ENCODE measurements at places on chromosomes 4 and X.

- no peak for DNase-seq
Observed at GRCh38 chrX:144791298-144791697, 456.0 kb upstream of the SPANXN1 start.

GRCh38 chr4:125338814-125339213 is 24.1 kb downstream of the FAT4 start:
- no peak for DNase-seq

DNA sequence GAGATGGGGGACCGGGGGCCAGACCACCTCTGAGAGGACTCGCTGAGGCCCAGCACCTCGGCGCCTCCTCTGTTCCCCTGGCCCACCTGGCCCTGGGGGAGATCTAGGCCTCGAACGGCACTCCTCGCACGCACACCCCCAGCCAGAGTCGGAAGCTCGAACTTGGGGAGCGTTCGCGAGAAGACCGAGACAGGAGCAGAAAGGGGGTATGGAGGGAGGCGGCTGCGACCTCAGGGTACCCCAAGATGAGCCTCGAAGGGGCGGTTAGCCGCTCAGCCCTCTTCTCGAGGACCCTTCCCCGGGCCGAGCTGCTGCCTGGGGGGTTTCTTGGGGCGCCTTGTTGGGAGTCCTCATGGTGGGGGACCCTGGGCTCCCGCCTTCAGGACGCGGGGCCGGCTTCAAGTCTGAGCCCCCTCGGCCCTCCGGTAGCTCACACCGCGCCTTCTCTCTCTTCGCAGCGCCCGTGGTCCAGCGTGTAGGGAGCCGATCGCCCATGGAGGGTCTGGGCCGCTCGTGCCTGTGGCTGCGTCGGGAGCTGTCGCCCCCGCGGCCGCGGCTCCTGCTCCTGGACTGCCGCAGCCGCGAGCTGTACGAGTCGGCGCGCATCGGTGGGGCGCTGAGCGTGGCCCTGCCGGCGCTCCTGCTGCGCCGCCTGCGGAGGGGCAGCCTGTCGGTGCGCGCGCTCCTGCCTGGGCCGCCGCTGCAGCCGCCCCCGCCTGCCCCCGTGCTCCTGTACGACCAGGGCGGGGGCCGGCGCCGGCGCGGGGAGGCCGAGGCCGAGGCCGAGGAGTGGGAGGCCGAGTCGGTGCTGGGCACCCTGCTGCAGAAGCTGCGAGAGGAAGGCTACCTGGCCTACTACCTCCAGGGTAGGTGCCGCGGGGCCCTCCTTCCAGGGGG is 706 bp downstream of the DUSP9 start:
- no peak for DNase-seq

DNA sequence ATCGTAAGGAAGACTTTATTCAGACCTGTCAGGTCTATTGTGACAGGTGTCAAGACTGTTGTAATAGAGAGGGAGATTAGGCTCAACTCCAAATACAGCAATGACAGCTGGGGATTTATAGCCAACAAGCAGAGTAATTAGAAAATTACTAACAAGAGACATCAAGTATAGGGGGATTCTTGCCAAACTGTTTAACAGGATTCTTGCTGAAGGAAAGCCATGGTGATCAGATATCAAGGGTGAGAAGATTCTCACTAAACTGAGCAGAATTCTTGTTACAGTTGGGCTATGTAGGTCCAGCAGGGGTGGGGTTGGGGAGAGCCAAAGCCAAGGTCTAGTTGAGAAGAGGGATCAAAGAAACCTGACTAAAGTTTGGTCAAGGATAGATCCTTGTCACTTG is 461.0 kb upstream of the GALNT7 start:
- no peak for DNase-seq

- peak; percentile 0 for DNase-seq
Observed at GRCh38 chrX:7586126-7586525, 256.8 kb upstream of the VCX start.

DNA sequence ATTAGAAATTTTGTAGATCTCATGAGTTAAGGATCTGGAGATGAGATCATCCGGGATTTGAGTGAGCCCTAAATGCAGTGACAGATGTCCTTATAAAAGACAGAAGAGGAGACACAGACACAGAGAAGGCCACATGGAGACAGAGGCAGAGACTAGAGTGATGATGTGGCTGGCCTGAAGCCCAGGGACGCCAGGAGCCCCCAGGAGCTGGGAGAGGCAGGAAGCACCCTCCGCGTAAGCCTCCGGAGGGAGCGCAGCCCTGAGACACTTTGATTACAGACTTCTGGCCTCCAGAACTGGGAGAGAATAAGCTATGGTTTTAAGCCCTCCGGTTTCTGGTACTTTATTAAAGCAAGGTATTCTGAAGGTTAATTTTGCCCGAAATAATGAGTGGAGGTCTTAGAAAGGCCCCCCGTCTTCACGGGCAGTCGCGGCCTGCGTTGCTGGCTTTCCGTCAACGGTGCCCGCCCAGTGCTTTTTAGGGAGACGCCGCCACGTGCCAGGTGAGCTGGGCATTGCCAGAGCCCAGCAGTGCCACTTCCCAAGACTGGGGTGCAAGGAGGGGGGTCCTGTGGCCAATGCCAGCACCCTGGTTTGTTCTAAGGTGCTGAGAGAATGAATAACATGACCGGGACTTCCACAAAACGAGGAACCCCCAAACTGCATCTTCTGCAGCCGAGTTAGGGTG is 8.1 kb downstream of the DHRSX start:
- no peak for DNase-seq

GRCh38 chrX:13863324-13863723 is 46.4 kb upstream of the GPM6B start:
- no peak for DNase-seq

GRCh38 chrX:2526390-2526789 is 25.6 kb upstream of the DHRSX start:
- DNase-seq: no peak

Measured in MV-4-11 (cell line).